ENCODE measurements at places on chromosomes 5 and 9.

DNA sequence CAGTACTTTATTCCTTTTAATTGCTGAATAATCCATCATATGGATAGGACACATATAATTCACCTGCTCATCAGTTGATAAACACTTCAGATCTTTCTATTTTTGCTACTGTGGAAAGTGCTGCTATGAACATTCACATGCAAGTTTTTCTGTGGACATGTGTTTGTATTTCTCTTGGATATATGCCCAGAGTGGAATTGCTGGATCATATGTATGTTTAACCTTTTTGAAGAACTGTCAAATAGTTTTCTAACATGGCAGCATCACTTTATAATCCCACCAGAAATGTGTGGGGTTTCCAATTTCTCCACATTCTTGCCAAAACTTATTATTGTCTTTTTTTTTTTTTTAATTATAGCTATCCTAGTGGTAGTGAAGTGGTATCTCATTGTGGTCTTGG, 15.1 kb downstream of the CARTPT start:
- DNase-seq, result no peak

DNA sequence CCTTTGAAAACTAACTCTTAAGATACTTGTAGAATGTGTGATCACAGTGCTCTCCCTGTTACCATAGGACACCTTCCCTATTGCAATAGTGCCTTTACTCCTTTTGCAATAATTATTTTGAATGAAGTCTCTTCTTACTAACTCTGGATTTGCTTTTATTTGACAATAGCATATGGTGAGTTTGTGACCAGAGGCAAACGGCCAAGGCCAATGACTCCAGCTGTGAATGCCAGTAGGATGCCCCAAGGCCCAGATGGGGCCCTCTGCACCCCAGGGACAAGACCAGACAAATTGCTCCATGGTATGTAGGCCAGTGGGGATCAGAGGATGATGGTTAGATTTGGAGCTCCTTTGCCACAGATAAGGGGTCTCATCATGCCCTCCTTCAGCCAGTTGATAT, 116.9 kb downstream of the NPR3 start:
- no peak for DNase-seq

DNA sequence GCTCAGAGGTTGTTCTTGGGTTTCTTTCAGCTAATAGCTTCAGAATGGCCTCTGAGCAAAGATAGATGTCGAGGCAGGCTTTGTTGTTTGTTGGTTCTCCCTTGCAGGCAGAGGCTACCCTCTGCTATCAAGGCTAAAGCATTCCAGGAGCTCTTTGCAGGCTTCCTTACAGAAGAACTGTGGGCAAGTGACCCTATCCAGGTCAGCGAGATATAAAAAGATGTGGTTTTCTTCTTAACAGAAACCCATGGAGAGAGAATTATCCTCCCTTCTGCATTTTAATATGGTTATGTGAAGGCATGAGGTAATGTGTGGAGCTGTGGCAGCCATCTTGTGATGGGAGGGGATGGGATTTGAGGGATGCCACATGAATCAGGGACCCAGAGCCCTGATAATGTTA, 67.0 kb downstream of the TLE4 start:
- DNase-seq, result no peak

DNA sequence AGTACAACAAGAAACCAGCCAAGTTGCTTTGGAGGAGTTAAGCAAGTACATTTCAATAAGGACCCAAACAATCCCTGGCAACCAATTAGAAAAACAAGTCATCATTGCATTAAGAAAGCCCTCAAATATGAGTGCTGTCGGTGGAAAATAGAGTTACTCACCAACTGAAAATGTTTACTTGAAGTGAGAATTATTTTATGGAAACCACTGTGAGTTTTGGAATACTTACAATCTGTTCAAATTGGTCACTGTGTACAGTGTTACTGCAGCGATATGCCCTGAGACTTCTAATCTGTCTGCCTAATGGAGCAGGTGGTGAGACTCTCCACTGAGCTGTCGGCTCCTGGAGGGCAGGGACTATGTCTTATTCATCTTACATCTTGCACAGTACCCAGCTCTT, 1073.2 kb upstream of the DMAC1 start:
- DNase-seq, result no peak

- no peak for DNase-seq
Observed at GRCh38 chr5:172404746-172405145, 49.6 kb downstream of the SH3PXD2B start.

GRCh38 chr9:138037140-138037539, 159.6 kb downstream of the CACNA1B start:
- DNase-seq, result no peak

Data from activated naive CD8-positive, alpha-beta T cell treated with anti-CD3 and anti-CD28 coated beads for 36 hours (primary cell).